Dorsolateral prefrontal cortex (tissue), 122 donors: ENCODE measurements at places on chromosomes 12 and 14.

DNA sequence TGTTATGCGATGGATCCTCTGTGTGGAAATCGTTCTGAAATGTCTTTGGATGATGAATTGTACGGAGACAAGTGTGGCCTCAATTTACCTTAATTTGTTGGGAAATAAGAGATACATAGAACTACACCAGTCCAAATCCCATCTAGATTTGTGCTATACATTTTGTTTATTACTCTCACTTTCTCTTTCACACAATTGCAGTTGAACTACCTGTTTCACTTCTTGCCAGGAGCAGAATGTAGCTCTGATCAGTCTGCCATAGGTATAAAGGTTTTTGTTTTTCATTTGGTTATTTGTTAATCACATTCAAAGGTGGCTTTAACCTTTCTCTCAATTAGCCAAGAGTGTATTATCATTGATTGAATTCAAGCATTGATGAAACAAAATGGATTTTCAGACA is 268.2 kb downstream of the SNAPC1 start:
- no peak for DNase-seq

- no peak for DNase-seq
These were observed 4.4 kb upstream of the EIF5 start for GRCh38 chr14:103329401-103330347.

- no peak for DNase-seq
These were observed 5.9 kb downstream of the NEMP1 start for GRCh38 chr12:57072661-57073060.

DNA sequence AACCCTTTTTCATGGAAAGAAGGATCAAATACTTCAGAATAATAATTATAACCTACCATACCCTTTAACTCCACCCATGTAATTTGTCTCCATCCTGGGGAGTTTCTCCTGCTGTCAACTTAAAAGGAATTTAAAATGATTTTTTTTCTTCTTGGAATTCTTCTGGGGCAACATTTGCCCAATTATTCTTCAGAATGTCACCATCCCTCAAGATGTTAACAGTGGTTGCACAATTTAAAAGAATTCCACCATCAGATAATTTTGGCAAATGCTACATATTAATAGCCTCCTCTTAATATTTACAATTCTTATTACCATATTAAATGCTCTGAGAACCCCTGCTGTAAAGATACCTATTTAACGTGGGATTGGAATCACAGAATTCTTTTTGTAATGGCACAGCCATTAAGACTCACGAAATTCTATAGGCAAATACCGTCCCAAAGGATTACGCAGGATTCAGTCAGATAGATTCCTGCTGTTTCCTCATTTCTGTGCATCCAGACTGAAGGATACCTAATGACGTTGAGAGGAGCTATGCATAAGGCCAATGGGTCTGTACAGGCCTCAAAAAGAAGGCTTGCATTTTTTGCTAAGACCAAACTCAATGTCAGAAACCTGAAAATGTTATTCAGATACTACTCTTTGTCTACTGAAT is 177.5 kb downstream of the DAD1 start:
- DNase-seq = no peak

DNA sequence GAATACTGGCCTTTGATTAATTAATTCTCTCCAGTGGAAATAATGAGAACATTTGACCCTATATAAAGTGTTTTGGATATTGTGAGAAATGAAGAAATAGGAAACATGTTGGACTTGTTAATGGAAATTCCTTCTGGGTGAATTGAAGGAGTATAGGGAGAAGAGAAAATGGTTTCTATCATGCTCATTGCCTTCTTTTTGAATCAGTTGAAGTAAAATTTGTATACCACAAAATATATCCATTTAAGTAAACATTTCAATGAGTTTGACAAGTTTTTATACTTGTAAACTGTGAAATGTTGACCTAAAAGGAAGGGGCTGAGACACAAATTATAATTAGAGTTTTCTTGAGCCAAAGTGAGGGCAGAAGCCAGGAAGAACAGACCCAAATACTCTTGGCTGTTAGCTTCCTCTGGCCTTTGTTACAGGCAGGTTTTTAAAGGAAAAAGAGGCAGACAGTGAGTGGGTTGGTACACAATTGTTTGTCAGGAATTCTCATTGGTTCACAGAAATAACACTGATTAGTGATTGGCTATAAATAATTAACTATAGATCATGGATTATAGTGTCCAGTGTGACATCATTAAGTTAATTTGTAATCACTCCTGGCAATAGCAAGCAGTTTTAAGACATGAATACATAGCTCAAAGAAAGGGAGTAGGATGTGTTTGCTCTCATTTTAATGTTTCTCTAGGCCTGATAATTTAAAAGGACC is 826 bp downstream of the ZNF705A start:
- no peak for DNase-seq

DNA sequence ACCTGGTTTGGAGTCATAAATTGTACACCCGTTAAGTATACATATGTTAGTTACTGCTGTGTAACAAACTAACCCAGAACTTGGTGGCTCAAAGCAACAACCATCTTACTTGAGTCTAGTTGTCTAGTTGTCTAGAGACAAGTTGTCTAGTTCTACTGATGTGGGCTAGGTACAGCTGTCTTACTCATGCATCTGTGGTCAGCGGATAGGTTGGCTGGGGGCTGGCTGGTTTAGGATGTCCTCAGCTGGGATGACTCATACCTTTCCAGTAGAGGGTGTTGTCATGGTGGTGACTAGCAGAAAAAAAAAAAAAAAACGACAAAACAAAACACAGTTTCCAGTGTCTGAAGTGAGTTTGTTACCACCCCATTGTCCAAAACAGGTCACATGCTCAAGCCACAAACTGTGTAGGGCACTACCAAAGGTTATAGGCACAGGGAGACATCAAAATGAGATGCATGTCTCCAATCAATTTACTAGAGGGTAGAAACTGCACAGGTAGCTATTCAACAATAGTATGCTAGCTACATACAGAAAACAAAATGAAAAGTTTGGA is 680.3 kb downstream of the MED13L start:
- DNase-seq = no peak

DNA sequence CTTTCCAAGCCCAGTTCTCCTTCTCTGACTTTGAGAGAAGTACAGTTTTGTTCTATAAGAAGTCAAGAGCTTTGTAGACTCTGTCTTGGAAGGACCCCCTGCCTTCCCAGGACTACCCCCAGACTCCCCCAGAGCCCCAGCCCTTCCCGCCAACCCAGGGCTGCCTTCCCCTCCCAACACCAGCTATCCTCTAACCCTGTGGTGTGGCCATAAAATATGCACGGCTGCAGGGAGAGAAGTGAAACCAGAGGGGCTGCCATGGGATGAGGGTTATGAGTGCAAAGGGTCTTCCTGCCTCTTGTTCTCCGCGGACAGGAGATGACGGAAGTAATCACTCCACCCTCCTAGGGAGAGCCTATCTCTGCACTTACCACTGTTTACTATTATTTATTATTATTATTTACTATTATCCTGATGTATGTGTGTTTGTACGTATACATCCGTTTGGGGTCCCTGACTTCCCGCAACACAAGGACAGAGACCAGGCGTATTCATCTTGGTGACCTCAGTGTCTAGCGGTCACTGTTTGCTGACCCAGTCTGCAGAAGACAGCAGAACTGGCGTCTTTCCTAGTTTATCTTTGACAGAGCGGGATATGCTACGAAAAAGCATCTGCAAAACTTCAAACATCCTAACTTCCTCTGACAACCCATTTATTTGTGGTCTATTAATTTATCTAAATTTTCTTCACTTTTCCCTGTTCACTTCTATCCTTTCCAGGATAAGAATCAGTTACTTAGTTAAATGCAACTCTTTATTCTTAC is 3.5 kb upstream of the SCNN1A start:
- no peak for DNase-seq

DNA sequence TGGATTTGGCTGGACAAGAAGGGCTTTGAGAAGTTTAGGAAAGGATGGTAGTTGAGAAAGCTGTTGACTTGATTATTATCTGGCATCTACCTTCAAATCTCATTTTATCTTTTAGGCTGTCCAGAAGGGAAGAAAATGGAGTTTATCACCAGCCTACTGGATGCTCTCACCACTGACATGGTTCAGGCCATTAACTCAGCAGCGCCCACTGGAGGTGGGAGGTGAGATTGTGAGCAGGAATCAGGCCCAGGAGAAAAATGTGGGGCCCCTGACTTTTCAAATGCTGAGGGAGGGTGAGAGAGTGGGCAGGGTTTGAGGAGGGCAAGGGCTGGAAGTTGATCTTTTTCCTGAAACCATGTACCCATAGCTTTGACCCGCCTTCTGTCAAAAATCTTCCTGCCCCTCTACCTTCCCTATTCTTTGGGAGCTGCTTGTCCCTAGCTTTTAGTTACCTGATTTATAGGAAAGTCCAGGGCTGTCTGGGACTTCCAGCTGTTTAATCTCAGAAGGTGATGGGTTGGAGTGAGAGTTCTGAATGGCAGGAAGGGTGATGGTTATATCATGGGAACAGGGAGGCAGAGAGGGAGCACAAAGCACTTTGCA is 134.2 kb downstream of the SMOC1 start:
- DNase-seq = no peak

DNA sequence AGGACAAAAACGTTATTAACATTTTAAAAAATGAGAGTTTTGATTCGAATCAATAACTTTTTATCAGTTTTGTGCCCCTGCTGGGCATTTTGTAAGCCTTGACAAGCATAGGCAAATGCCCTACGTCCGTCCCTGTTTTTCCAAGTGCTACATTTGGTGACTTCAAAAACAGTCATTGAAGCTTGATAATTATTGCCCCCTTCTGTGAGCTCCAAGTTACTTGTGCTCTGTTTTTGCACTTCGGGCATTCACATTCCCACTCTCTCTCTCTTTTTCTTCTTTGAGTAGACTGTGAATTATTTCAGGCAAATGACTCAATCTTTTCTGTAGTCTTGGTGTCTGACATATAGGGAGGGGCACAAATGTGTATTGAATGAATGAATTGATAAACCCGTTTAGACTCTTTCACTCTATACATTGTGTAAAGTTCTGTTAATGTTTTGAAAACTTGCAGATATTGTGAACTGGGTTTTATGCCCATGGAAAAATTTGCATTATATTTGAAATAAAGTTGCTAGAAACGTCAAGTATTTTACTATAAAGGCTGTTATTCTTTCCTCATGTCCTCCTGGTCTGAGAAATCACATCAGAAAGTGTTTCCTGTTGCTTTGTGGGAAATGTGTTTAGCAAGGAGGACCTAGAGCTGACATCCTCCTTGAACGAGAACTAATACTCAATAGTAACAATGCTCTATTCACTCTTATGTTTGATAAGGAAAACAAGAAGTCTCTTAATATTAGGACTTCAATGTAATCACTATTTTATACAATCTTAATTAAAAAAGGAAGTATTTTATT is 1.4 kb downstream of the APAF1 start:
- DNase-seq = no peak
